ENCODE measurements at places on chromosomes 2 and 18.

DNA sequence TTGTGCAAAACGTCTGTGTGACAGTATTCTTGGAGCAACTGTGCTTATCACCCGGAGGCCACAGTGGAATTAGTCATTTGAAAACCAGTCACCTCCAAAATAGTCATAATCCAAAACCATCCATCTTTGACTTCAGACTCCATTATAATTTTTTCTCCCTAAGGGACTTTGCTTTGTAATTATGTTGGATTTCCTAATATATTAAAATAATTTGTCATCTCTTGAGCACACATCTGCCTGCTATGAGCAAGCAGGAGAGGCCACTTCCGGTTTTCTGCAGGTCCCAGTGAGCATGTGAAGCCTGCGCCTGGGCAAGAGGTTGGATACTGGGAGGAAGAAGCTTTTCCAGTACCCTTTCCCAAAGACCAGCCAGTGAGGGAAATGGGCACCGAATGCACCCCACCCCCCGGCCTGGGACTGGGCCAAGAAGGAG is 57.7 kb downstream of the ODC1 start:
- DNase-seq: no peak

GRCh38 chr2:211944572-211944971 is 594.0 kb downstream of the ERBB4 start:
- DNase-seq: no peak

DNA sequence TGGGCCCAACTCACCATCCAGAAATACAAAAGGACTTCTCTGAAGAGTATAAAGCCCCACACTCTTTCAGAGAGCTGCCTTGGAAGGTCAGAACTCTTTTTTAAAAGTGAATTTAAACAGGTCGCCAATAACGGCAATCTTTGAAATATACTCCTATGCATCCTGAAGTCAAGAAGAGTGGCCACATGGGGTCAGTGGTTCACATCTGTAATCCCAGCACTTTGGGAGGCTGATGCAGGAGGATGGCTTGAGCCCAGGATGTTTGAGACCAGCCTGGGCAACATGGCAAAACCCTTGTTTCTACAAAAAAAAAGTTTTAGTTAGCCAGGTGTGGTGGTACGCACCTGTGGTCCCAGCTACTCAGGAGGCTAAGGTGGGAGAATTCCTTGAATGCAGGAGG is 68.1 kb upstream of the FZD7 start:
- no peak for DNase-seq

DNA sequence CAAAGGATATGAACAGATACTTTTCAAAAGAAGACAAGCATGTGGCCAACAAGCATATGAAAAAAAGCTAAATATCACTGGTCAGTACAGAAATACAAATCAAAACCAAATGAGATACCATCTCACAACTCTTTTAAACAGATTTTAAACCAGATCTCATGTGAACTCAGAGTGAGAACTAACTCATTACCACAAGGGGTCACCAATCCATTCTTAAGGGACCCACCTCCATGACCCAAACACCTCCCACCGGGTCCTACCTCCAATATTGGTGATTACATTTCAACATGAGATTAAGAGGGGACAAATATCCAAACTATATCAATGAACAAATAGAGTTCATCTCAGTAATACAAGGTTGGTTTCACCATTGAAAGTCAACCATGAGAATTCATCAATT is 319.8 kb upstream of the GULP1 start:
- no peak for DNase-seq
